NCI-H446 (cell line): ENCODE measurements at places on chromosomes 7 and 10.
A peak's percentile ranks its signal among the peaks of the same experiment; 100 is the strongest.

GRCh38 chr7:4386190-4386589 lies 295.9 kb upstream of the FOXK1 start:
- no peak for DNase-seq

- no peak for DNase-seq
These were observed 749.4 kb downstream of the XPNPEP1 start for GRCh38 chr10:109173937-109174336.

DNA sequence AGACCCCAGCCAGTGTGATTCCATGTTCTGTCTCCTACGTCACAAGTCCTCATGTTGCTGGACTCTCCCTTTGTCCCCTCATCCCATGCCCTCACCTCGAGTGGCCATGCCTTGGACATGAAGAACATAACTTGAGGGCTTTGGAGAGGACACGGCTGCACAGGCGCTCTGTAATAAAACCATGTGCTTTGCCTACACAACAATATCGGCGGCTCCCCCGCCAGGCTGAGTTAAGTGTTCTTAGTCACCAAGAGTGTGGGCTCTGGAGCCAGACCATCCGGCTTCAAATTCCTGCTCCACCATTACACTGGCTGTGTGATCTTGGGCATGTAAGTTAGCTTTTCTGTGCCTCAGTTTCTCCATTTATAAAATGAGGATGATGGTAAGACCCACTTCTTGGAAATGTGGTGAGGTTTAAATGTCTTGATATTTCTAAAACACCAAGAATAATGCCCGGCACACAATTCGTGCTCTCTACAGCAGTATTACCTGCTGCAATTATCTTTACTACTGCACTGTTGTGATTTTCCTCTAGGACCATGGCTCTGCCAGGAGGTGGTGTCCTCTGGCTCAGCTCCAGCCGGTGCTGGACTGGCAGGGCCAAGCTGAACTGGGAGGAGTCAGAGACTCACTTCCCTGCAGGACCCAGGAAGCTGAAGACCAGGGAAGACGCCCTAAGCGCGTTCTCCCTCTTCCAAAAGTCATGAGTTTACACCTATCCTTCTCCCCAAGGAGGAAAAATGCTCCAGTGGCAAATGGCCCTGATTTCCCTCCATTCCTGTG lies 15.7 kb downstream of the SLIT1 start:
- DNase-seq = no peak

GRCh38 chr10:68302503-68302823 lies 29.4 kb upstream of the HNRNPH3 start:
- no peak for DNase-seq

DNA sequence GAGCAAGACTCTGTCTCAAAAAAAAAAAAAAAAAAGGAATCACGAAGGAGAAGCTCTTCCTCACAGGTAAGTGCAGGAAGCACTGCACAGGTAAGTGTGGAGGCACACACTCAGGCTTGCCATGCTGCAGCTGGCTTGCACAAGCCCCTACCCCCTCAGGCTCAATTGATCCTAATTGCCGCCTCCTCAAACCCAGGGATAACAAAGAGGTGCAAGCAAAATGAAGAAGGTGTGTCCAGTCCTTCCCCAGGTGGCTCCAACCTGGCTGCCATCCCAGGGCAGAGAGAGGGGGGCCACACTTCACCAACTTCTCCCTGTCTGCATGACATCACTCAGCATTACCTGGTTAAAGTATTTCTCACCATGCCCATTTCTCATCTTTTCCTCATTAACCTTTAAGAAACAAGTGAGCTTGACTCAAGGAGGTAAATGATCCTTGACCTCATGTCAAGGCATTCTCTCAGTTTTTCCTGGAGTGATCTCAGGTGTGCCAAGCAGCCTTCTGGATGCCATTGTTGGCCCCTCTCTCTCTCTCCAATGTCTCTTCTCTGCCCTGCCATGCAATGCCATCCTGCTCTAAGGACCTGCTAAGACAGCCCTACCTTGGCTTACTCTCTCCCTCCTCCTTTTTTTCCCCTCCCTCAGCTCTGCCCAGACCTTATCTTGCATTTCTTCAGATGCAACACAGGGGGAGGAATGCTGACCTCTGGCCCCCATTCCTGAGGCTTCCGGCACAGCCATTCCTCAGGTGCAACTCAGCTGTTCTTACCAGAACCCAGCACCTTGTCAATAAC lies 13.0 kb upstream of the TRPV6 start:
- DNase-seq = no peak

DNA sequence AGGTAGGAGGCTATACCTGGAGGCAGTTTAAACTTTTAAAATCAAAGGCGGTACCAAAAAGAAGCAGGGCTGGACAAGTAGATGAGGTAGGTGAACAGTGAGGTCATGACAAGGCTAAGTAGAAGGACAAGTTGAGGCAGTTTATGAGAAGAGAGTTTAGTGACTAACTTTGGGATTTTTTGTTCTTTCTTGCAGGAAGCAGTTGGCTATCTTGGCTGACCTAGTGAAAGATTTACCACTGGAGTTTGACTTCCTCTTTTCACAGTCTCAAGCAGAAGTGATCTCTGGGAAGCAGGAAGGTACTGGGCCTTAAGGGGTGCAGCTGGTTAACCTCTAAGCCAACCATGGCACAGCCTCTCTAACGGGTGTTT lies 26.3 kb downstream of the ENTPD7 start:
- DNase-seq = no peak

DNA sequence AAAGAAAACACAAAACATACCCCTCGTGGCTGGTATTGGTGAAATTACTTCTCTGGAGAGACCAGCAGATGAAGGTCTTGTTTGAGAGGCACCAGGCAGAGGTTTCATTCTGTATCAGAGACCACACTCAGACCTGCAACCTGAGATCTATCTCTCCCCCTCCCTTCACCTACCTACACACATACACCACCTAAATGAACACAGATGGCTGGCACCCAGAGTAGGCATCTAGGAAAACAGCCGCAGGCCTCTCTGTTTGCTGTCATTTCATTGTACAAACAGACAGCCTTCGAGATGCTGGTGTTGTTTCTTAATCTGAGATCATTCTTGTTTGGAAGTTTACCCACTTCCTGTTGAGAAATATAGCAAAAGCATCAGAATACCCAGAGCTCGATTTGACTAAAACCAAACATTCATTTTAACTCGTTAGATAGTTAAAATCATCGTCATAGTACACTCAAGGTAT lies 173.9 kb upstream of the SLC25A13 start:
- no peak for DNase-seq

- peak; percentile 1 for DNase-seq
These were observed 455.3 kb downstream of the REEP3 start for GRCh38 chr10:63976538-63976937.

GRCh38 chr7:155339474-155339873 lies 41.8 kb downstream of the INSIG1 start:
- DNase-seq = no peak

DNA sequence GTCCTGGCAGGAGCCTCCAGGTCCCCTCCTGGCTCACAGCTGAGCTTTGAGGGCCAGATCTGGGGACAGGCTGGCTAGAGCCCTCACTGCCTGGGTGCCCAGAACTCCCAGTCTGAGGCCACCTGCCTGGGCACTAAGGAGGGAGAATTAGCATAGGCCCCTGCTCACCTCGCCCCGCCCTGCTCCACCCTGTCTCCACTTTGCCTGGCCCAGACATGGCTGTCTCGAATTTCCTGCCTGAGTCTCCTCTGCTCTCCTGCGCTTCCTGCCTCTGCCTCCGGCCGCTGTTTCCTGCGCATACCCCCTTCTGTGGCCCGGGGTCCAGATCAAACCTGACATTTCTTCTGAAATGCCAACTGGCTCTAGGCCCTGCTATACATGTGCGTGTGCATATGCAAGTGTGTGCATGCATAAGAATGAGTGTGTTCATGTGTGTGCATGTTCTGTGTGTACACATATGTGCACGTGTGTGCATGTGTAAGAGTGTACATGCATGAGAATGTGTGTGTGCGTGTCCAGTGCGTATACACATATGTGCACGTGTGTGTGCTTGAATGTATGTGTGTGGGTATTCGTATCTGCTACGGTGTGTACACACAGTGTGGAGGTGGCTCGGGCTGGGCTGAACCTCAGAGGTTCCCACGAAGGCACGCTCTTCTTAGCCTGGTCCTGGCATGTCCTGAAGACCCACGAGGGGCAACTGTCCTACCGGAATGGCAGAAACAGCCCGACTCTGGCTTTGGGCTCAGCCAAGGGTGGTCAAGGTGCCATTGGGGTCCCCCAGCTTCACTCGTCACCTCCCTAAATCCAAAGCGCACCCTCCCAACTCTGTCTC lies 64.9 kb downstream of the MYL10 start:
- DNase-seq = no peak

- no peak for DNase-seq
These were observed 98.5 kb upstream of the KDM7A start for GRCh38 chr7:140275069-140275965.
